ENCODE measurements at places on chromosomes 4 and X.

GRCh38 chrX:63743596-63743995 is 41.4 kb downstream of the ARHGEF9 start:
- no peak for DNase-seq

DNA sequence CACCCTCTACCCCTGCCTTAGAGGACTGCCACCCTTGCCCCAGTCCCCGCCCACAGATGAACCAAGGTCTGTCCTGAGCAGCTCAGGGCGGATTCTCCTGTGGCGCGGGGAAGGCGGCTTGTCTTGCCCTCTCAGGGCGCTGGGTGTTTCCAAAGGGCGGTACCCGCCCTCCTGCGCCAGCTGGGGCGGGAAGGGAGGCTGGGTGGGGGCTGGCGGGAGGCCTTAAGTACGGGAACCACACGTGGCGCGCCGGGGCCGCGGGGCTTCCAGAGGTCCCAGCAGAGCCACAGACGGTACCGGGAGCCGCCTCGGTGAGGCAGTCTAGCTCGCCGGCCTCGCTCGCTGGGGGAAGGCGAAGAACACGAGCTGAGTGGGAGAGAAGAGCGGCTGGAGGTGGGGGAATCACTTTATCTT is 361.1 kb downstream of the MID1IP1 start:
- no peak for DNase-seq

DNA sequence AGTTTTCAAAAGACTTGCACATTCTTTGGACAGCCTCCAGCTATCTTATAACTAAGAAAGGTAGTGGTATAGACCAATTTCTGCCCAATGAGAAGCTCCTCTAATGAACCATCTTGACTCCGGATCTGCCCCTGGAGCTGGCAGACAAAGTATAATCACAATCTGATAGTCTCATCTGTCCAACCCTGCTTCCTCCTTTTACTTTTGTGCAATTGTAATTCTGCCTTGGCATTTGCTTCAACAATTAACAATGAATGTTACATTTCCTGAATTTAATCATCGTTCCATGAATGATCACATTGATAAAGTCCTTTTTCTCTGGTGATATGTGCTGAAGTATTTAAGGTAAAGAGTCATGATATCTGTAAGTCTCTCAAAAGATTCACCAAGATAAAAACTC is 27.8 kb downstream of the FRYL start:
- DNase-seq: no peak

GRCh38 chr4:72938516-72938915 is 131.0 kb downstream of the COX18 start:
- DNase-seq: no peak

DNA sequence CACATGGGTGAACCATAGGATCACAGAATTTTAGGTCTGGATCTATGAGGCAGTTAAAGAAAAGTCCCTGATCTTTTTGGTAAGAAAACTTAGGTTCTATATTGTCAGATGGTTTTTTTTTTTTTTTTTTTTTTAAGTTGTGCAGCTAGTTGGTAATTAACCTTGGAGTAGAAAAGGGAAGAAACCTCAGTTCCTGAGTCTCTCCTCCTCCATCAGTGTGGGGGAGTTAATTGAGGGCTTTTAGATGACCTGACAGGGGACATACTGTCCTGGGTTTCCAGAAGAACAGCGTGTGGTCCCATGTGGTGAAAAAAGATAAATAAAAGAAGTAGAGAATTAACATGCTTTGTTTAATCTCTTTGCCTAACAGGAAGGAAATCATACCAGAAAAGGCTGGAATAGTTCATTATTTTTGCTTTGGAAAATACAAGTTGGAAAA is 123.7 kb downstream of the ARHGAP10 start:
- DNase-seq: no peak

- DNase-seq: no peak
Measured at GRCh38 chr4:138063581-138063980, 178.6 kb downstream of the SLC7A11 start.

DNA sequence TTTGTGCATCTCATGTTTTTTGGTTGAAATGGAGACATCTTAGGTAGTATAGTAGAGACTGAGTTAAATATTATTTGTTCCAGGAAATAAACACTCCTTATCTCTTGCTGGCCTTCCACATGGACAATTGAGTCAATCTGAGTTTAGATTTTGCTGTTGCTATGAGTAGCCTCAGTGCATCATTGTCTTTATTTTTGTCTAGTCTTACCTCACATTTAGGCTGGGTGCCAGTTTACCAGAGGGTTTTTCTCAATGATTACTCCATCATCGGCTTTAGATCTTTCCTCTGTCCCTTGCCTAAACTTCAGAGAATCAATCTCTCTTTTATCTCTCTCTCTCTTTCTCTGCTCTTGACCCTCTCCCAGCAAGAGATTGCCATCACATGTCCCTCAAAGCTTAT is 73.6 kb downstream of the GABRB1 start:
- DNase-seq: no peak

DNA sequence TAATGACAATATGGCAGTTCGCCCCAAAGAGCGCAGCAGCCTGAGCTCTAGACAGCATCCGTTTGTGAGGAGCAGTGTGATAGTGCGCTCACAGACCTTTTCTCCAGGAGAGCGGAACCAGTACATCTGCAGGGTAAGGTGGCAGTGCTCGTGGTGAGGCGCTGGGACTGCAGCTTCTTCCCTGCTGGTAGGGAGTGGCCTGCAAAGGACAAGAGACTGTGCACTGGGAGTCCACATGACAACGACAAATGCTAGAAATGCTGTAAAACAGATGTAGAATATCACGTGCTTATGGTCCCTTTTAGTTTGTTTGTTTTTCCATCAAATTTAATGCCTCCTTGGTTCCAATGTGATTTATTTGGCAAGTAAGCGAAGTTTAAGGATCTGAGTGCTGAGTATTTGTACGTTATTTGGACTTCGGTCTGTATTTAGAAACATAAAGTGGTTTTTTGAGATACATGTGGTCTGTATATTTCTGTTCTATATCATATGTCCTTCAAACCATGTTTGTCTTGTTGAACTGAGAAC is 35.8 kb downstream of the CLDN22 start:
- DNase-seq: no peak

- DNase-seq: no peak
Measured at GRCh38 chr4:3291411-3291968, 1.3 kb upstream of the RGS12 start.

DNA sequence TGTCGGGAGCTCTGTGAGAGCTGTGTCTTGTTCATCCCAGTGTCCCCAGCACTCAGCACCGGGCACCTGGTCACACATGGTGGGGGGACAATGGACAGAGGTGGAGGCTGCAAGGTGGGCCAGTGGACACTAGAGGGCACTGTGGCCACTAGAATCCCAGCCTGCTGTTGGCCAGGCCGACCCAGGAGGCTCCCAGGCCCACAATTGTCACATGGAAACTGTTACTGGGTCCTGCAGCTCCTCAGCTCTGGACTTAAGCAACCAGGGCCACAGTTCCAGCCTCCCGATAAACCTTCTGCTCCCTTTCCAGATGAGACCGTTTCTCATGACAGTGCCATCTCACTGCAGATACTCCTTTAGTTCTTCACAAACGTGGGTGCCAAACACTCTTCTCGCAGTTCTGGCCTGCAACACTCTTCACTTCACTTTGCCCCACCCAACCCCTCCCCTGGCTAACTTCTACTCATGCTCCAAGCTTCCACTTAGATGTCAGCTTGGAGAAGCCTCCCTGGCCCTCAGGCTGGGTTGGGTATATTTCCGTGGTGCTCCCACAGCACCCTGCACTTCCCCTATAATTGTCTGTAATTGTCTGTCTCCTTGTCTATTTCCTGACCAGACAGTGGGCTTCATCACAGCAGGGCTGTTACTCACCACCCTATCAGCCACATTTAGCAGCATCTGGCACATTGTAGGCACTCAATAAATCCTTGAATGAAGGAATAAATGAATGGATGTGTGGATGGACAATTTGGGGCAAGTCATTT is 3.5 kb upstream of the IQSEC2 start:
- peak; percentile 68 for DNase-seq

GRCh38 chrX:144275843-144276242 is 392.0 kb downstream of the UBE2NL start:
- no peak for DNase-seq
